ENCODE measurements at places on chromosomes 2 and 18.

DNA sequence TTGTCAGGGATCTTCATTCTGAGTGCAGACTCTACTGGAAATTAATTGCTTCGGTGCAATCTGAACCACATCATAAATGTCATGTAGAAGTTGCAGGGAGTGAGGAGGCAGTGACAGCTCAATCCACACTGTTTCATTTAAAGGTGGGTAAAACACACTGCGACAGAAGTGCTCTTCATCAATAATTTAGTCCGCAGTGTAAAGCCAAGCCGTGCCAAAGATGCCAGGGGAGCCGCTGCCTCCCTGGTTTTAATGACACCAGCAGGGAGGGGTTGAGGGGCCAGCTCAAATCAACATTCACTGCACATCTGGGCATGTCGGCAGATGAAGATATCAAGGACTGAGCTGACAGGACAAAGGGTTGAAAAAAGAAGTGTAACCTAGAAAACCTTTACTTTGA lies 305.7 kb upstream of the VRK2 start:
- DNase-seq: no peak

DNA sequence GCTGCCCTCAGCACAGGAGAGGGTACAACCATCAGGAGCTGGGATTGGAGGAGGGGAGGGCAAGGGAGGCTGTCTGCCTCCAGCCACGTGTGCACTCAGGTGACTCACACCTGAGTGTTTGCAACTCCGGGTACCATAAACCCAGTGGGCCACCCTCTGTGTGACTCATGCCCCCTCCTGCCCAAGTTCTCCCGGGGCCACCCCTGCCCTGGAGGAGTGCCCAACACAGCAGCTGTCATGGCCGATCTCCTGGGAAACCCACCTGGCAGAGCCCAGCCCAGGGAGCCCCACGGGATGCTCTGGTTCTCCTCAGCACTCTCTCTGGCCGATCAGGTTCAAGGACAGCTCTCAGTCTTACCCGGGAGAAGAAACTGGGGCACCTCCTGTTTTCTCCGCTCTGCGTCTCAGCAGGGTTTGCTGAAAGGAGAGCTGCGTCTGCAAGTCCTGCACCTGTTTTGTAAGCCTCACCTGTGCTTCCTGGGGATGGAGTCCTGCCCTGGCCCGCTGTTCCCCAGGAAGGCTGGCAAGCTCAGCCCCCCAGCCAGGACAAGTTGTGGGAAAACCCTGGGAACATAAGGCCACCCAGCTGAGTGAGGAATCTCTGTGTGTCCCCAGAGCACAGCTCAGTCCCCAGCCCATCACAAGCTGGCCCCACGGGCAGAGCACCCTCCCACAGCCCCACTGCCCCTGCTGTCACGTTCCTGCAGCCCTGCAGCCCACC lies 44.0 kb upstream of the UBE2F start:
- no peak for DNase-seq

- DNase-seq: no peak
Observed at GRCh38 chr2:105510761-105511528, 112.1 kb upstream of the FHL2 start.

GRCh38 chr2:157395811-157396210 lies 48.1 kb downstream of the CYTIP start:
- no peak for DNase-seq

GRCh38 chr2:152236191-152236925 lies 60.8 kb upstream of the STAM2 start:
- DNase-seq: no peak

DNA sequence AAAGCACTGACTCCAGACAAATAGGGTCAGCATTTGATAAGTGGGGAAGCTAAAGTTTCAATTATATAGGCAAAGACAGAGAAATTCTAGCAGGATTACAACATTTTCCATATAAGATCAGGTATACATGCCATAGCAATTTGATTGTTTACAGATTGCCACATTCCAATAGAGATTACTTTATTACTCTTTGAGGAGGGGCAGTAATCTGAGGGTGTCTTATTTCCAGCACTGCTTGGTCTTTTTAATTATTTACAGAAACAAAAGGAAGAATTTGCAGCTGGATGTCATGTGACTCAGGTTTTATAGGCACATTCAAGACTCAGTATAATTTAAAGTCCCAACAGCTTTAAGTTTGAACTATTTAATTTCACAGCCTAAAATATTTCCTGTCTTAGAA lies 42.5 kb upstream of the GPR39 start:
- no peak for DNase-seq

DNA sequence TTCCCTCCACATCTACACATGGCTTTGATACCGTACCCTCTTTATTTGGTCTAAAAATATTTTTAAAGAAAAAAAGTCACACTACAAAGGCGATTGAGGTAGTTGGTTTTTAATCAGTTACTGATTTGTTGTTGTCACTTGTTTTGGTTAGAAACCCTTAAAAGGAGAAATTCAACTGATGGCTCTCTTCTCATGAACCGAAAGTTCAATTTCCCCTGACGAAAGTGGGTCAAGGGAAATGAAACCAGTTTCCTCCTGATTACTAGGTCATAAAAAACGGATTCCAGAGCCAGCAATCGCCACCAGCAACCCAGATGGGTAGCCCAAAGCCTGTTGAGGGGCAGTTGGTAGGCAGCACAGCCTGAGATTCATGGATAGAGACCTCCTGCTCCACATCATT lies 63.2 kb downstream of the DLGAP1 start:
- no peak for DNase-seq

- DNase-seq: no peak
Observed at GRCh38 chr2:18584608-18584954, 4.8 kb downstream of the NT5C1B start.

DNA sequence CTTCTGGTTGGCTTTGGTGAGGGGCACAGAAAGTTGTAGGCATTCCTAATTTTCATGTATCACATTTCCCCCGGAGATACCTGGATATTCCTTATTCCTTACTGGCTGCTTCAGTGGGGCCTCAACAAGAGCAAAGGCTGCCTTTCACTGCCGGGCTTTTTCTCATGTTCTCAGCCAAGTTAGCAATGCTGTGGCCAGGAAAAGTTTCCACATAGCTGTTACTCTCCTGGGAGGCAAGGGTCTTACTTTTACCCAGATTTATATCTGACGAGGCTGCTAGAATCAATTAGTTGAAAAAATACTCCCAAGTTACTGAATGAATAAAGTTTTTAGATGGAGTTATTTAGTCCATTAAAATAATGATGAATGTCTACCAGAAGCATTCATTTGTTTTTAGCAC lies 230.5 kb downstream of the ZNF407 start:
- no peak for DNase-seq

- DNase-seq: no peak
Observed at GRCh38 chr2:201639205-201639604, 4.1 kb downstream of the TMEM237 start.

Measured in stimulated activated CD8-positive, alpha-beta memory T cell treated with anti-CD3 and anti-CD28 coated beads, Interleukin-2, amount 100 ng/mL, for 48 hours (primary cell).